Activated naive CD4-positive, alpha-beta T cell (primary cell): ENCODE measurements at places on chromosomes 2 and 18.

GRCh38 chr18:526681-527080 is 26.2 kb upstream of the COLEC12 start:
- DNase-seq, result no peak

- DNase-seq, result no peak
Measured at GRCh38 chr2:7363906-7364305, 446.7 kb downstream of the RNF144A start.

DNA sequence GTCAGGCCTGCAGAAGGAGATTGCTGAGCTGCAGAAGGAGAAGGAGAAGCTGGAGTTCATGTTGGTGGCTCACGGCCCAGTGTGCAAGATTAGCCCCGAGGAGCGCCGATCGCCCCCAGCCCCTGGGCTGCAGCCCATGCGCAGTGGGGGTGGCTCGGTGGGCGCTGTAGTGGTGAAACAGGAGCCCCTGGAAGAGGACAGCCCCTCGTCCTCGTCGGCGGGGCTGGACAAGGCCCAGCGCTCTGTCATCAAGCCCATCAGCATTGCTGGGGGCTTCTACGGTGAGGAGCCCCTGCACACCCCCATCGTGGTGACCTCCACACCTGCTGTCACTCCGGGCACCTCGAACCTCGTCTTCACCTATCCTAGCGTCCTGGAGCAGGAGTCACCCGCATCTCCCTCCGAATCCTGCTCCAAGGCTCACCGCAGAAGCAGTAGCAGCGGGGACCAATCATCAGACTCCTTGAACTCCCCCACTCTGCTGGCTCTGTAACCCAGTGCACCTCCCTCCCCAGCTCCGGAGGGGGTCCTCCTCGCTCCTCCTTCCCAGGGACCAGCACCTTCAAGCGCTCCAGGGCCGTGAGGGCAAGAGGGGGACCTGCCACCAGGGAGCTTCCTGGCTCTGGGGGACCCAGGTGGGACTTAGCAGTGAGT is 19.4 kb downstream of the FOSL2 start:
- no peak for DNase-seq

DNA sequence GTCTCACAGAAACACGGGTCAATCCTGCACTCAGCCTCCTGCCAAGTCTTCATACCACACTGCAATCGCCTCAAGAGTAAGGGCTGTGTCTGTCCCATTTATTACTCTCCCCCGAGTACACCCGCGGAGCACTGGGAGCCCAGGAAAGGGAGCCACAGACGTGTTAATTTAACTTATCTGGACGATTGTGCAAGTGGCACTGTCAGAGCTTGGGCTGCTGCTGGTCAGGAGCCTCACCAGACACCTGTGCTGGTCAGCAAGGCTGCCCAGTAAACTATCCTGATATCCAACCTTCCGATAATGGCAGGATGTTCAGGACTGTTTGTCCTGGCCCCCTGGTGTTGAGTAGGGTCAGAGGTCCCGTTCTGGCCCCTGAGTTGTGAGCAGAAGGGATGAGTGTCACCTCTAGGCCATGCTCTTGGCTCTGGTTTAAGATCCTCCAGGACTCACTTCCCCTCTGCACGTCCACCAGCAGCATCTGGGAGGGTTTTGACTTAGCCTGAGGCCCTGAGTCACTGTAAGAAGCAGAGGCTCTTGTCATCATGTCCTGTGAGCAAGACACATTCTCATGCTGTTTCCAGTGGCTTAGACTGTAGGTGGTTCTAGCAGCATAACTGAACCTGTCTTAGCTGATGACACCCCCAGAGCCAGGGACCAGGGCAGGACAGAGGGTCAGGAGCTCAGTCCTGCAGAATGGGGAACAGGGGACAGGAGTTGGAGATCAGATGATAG is 82.5 kb upstream of the ARL4C start:
- DNase-seq, result no peak

GRCh38 chr2:180343528-180344345 is 336.6 kb upstream of the CWC22 start:
- DNase-seq, result no peak

DNA sequence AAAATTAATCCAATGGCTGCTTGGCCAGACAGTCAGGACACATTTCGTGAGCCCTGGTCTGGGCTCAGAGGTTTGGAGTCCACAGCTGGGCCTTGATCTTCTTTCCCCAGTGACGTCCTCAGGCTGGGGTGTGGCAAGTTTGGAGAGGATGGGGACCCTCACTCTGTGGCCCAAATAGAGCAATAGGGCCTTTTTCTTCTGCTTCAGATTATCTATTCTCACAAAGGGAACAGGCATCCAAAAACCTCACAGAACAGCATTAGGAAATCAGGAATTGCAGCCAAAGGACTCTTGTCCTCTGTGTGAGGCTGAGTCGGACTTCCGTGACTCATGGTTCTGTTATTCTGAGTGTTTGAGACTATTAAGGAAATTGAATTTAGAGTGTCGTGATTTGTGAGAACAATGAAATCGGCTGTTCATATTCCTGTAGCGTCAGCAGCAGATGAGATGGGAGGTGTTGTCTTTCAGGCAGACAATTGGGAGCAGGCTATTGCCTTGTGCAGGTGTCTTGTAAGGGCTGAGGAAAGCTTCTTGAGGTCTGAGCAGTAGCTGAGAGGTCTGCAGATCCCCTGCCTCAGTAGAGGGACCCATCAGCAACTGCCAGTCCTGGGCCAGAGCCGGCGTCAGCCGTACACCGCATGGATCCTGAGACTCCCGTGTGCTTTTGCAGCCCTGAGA is 113.8 kb downstream of the SH3RF3 start:
- no peak for DNase-seq

DNA sequence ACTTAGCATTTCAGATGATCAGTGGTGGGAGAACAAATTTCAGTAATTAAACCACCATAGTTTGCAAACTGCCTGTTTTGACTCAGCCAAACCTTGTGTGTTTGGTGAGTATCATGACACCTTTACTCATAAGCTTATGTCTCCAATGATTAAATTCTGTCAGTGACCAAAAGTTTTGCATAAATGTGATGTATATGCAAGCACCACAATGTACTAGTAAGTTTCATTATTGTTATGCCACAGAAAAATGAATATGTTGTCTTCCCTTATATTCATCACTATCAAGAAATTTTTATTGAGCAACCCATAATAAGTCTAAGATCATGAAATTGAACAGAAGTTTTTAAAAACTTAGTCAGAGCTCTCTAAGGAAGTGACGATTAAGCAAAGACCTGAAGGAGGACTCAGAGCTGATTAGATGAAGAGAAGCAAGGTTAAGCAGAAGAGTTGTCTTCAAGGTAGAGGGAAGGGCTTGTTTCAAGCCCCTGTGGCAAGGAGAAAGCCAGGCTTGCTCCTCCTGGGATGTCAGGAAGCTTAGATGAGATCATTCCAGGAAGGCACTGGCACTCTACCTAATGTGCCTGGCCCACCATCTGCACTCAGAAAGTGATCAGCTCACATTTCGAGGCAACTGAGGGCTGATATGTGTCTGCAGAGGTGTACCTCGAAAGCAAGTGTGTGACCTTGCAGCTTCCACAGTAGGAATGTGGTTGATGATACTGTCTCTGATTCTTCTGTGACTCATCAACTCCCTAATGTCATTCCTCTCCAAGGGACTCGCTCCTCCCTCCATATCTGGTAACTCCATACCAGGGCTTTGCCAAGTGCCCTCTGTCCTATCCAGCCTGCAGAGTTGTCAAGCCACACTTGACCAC is 54.7 kb downstream of the KCTD18 start:
- no peak for DNase-seq

DNA sequence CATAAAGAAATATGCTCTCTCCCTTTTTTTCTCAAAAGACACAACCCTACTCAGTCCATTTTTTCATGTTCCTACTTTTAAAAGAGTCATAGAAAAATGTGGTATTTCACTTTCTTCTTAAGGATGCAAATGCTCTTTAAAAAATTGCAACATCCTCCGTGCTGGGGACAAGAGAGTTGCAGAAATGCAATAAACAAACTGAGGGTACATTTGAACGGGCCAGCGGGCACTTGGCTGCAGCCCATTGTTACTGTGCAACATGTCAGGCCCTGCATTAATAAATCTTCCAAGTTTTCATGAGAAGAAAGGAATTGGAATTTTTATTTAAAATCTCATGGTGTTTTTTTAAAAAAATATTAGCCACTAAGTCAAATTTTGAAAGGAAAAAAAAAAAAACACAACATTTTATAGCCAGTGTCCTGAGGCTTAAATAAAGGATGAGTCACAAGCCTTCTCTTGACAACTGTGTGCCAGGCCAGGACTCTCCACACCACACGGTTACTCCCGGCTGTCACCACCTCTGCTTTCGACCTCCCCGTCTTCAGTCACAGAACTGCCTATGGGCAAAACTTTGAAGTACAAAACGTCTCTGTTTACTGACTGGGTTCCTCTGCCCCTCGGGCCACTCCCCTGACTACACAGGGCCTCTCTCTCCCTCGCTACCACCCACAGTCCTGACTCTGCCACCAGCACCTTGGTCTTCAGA is 57.5 kb upstream of the MFF start:
- no peak for DNase-seq

DNA sequence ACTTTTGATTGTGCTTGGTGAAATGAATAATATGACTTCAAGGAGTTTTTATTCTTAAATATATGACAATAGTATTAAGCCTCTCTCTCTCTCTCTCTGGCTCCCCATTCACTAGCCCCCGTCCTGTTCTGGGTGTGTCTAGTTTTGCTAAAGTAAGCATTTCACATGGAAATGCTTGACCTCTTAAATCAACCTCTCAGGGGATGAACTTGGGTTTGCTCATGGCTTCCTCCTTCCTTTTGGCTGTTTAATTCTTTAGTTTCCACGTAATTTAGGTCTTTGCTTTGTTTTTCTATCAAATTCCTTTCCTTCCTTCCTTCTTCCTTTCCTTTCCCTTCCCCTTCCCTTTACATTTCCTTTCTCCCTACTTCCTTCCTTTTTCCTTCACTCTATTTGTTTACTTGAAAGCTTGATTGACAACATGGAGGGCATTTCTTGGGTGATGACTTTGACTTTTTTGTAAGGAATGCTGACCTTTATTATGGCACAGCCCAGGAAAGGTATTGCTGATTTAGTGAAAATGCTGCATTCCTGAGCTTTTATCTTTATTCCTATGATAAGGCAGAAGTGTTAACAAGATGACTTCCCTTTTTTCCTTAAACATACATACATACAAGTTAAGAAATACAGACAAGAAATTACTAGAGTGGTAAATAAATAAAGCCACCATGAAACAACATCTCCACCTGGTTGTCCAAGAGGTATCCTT is 3.6 kb downstream of the DPP4 start:
- DNase-seq, result no peak

DNA sequence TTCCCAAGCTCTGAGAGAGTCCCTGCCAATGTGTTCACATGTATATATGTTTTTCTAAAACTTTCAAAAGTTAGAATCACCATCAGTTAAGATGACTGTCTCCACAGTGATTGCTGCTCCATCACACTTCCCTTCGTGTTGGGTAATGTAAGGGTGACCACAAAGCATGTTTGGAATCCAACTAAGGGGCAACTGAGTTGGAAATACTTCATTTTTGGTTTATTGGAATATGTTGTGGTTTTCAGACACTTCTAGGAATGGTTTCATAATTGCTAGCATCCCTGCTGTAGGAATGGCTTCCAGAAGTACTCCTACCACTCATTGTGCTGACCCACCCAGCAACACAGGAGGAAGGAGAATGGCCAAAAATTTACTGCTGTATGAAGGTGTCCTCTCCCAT is 212.5 kb upstream of the GULP1 start:
- no peak for DNase-seq

DNA sequence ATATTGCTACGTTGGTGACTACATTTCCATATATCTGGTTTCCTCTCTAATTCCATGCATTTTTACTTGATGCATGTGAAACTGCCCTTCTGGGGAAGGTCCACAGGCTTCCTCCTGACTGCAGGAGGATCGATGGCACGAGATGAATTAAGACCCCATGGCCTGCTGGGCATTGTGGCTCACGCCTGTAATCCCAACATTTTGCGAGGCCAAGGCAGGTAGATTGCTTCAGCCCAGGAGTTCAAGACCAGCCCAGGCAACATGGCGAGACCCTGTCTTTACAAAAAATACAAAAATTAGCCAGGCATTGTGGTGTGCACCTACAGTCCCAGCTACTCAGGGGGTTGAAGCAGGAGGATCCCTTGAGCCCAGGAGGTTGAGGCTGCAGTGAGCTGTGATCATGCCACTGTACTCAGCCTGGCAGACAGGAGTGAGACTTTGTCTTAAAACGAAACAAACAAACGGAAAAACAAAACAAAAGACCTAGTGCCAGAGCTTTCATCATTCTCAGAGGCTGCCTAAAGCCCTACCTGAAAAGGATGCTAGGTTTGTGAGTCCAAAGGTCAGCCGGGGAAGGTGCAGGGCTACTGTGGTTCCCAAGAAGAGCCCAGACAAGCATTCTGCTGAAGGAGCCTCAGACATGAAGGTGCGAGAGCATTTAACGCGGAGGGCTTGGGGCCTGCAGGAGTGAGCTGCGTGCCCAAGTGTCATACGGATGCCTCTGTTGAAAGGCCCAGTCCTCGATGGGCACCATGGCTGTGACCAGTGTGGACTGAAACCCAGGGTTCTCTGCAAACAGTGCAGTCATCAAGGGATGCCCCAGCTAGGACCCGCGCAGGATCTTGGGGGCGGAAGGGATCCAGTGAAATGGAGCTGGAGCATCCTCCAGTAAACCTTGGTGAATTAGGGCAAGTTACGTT is 21.6 kb downstream of the GPR55 start:
- DNase-seq, result no peak

DNA sequence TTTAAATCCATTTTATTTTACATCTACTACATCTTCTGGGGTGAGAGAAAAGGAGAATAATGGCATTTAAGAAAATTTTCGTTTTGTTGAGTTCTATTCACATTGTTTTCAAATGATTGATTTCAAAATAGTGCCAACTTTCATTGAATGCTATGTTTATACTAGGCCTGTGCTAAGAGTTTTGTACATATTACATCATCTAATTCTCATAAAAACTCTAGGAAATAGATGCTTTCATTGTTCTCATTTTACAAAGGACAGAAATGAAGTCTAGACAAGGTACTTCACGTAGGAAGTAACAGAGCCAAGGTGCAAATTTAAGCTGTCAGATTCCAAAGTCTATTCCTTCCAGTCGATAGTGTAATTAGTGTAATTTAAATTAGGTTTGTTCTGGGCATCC is 402.8 kb upstream of the UBE2E3 start:
- no peak for DNase-seq

GRCh38 chr2:230805353-230806017 is 59.3 kb upstream of the ITM2C start:
- no peak for DNase-seq

- DNase-seq, result no peak
Measured at GRCh38 chr2:2926858-2927175, 450.8 kb downstream of the EIPR1 start.

- DNase-seq, result no peak
Measured at GRCh38 chr2:236730393-236730792, 160.8 kb downstream of the ACKR3 start.
